ENCODE measurements at places on chromosomes 11 and 22.

DNA sequence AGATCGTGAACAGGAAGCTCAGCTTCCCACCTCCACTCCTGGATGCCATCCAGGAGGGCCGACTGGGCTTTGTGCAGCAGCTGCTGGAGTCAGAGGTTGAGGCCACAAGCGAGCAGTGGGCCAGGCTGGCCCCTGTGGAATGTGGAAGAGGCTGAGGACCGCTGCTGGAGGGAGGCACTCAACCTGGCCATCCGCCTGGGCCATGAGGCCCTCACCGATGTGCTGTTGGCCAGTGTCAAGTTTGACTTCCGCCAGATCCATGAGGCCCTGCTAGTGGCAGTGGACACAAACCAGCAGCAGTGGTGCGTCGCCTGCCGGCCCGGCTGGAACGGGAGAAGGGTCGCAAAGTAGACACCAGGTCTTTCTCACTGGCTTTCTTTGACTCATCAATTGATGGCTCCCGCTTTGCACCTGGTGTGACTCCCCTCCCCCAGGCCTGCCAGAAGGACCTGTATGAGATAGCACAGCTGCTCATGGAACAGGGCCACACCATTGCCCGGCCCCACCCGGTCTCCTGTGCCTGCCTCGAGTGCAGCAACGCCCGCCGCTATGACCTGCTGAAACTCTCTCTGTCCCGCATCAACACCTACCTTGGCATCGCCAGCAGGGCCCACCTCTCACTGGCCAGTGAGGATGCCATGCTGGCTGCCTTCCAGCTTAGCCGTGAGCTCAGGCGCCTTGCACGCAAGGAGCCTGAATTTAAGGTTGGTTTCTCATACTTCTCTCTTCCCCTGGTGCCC lies 24.9 kb downstream of the ART5 start:
- DNase-seq: no peak

- DNase-seq: no peak
Measured at GRCh38 chr11:69008737-69009440, 4.2 kb downstream of the MRGPRF start.

DNA sequence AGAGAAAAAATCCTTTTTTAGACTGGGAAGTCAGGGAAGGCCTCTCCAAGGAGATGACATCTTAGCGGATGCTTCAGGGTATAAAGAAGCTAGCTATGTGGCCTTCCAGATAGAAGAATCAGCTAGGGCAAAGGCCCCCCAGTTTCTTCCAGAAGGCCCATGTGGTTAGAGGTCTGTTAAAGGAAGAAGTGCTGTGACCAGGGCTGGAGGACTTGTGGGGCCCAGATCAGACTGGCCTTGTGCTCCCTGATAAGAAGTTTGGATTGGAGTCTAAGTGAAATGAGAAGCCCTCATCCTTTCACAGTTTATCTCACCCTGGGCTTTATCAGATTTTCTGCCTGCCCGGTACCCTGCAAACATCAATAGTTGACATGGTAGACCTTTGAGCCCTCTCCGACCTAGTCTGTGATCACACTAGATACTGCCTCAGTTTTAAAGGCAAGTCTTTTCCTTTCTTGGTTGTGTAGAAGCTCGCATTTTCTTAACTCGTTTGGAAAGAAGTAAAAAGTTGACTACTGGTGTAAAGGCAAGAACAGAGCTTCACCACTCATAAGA lies 7.8 kb downstream of the AMPD3 start:
- no peak for DNase-seq

DNA sequence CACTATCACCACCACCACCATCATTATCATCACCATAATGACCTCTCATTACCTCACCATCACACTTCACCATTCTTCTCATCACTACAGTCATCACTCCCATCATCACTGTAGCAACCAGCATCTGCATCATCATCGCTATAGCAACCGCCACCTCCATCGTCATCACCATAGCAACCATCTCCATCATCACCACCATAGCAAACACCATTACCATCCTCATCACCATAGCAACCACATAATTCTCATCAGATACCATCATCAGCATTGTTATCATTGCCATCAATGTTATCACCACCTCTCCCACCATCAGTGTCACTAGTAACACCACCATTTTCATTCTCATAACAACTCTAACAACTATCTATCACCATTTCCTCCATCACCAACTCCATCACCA lies 23.1 kb upstream of the CD82 start:
- no peak for DNase-seq

DNA sequence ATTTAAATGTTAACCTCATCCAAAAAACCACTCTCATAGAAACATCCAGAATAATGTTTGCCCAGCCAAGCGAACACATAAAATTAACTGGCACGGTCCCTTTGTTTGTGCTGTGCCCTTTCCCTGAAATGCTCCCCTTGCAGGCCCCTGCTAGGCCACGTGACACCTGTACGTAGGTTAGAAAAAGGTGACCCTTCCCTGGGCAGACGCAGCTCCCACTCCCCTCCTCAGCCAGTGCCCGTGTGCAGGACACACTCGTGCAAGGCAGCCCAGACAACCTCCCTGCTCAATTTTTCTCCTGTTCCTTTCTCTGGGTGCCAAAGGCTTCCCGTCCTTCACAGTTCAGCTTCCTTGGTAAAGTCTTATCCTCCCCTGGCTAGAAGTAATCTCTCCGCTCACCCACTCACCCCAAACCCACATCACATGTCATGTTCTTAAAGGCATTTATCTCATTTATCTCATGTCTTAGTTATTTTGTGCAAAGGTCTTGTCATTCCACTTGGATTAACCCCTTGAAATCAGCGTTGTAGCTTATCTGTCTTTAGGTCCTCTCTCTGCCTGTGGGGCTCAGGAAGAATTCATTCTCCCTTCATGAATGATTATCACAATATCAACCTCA lies 20.7 kb downstream of the FAM83F start:
- no peak for DNase-seq

- peak; percentile 71 for DNase-seq
Measured at GRCh38 chr11:3840870-3841425, at the start of gene RHOG. RHOG (minus strand) TSS chr11:3840959; CDS start chr11:3828138, 12,821 bp downstream.

Measured in nucleus accumbens (tissue), 56 donors.